ENCODE measurements at places on chromosomes 1 and 21.

DNA sequence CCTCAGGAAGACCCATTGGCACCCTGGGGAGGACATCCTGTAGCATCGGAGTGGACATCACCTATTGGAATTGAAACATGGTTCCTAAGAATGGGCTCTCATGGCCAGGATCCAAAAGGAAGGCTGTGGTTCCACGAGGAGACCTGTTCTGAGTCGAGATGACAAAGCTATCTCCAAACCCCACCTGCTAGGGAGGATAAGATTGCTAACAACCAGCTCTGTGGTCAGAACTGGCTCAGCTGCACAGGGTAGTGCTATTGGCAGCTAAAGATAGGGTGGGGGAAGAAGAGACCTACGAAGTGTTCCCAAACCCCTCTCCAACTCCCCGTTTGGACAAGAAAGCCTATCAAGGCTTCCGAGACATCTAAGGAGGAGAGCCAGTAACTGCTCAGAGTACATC lies 17.7 kb upstream of the C8B start:
- no peak for DNase-seq

- DNase-seq, result no peak
Observed at GRCh38 chr1:211490038-211490678, 1.8 kb downstream of the RD3 start.

DNA sequence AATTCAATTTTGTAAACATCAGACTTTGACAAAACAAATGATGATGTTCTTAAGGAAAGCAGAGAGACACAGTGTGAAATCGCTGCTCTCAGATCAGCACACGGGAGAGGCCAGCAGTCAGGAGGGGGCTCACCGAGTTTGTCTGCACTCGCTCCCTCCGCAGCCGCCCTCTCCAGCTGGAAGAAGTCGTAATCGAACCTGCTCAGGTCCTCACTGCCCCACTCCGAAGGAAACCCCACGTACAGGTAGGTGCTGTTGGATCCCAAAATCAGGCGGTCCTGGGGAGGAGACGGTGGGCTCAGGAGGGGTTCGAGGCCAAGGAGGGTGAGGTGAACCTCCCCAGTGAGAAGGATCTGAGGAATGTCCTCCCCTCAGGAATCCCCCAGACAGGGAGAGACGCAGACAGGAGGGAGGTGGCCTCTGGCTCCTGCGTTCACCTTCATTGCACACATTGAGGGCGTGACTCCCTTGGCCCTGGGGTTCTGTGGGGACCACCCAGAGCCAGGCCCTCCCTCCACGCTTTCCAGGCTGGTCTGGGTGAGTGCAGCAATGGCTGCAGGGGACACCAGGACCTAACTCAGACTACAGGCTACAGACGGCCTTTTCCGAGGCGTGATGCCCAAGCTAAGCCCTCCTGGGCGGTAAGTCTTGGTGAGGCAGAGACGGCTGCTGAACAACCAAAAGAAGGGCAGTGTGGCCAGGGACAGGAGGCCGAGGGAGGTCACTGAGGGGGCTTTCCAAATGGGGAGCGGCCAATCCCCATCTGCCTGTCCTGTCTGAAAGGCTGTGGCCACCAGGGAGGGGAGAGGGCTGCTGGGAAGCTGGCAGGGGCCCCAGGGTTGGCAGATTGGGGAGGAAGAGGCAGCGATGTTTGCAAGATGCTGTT lies 65.5 kb downstream of the SCCPDH start:
- no peak for DNase-seq

GRCh38 chr1:30891227-30891552 lies 17.4 kb downstream of the SDC3 start:
- DNase-seq, result no peak

- DNase-seq, result peak; percentile 75
Observed at GRCh38 chr1:35715568-35716002, 3.1 kb downstream of the C1orf216 start.

- no peak for DNase-seq
Observed at GRCh38 chr1:93670141-93670540, 11.5 kb downstream of the BCAR3 start.

DNA sequence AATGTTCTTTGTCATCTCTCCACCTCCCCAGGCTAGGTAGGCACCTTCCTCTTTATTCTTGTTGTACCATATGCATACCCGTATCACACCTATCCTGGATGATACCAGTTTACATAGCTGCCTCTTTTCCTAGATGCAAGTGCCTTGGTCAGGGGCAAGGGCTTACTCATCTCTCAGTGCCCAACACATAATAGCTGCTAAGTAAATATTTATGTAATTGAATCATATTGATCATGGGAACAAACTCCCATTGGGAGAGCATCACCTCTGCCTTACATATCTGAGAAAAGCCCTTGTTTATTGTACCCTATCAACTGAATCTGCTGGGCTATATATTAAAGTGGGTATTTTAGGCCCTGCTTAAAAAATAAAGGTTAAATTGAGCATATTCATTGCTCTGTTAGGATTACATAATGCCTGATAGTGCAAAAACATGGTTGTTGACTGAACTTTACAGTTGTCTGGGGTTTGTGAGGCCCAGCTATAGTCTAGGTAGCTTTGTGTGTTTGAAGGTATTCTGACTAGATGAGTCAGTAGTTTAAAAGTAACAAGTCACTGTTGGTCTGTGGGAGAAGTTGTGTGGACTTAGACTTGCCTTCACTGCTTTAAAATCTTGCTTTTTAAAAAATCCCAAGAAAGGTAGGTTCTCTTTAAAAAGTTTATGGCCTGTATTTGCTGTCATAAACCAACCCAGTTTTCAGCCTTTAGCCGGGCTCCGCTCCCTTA lies 82.6 kb downstream of the OLFML2B start:
- DNase-seq, result no peak

GRCh38 chr21:19489930-19490329 lies 1086.3 kb upstream of the TMPRSS15 start:
- no peak for DNase-seq

DNA sequence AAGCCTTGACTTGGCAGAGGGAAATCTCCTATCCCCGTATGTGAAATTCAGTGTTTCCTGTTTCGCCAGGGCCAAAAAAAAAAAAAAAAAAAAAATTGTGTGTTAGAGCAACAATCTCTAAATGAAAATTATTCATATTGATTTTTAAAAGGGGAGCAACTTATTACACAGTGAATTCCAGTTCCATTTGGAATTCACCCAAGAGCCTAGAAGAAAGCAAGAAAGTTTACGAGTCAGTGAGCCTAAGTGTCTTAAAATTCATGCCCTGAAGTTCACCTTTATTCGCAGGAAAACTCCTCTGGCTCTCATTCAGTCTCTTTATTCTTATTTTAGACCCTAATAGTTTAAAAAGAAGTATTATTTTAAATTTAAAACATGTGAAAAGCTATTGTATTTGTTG lies 42.1 kb upstream of the HUNK start:
- no peak for DNase-seq

- DNase-seq, result no peak
Observed at GRCh38 chr21:37849506-37850102, 66.7 kb downstream of the KCNJ6 start.

- DNase-seq, result no peak
Observed at GRCh38 chr21:37461479-37461878, 94.9 kb downstream of the DYRK1A start.

All from stimulated activated CD4-positive, alpha-beta T cell treated with anti-CD3 and anti-CD28 coated beads, Interleukin-12 subunit alpha, Interleukin-12 subunit beta, amount 100 ng/mL, for 4 hours (primary cell).